NCI-H2081 (cell line): ENCODE measurements at places on chromosomes 2 and 18.

- DNase-seq, result no peak
These were observed 659.8 kb downstream of the BCL11A start for GRCh38 chr2:59893612-59894011.

DNA sequence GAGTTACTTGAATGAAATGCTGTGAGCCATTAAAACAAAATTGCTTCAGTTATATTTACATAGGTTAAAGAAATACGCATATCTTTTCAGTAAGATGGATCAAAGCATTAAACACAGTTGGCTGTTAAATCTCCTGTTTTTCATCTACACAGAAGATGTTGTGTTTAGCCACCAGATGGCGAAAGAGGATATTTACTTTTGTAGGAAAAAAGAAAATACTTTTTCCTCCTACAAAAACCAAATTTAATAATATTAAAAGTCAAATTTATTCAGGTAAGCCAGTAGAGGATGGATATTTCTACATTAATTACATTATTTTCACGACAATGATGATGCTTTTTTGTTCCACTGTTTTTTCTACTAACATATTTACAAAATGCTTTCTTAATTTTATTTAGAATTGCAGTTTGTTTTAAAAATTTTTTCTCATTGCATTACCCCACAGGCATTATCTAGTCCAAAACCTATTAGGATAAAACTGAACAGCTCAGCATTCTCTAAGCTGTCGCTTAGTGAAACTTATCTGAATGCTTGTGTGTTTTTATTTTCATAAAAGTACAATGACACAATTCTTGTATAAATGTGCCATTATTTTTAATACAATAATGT, 173.7 kb downstream of the ASXL3 start:
- DNase-seq, result peak; percentile 29

DNA sequence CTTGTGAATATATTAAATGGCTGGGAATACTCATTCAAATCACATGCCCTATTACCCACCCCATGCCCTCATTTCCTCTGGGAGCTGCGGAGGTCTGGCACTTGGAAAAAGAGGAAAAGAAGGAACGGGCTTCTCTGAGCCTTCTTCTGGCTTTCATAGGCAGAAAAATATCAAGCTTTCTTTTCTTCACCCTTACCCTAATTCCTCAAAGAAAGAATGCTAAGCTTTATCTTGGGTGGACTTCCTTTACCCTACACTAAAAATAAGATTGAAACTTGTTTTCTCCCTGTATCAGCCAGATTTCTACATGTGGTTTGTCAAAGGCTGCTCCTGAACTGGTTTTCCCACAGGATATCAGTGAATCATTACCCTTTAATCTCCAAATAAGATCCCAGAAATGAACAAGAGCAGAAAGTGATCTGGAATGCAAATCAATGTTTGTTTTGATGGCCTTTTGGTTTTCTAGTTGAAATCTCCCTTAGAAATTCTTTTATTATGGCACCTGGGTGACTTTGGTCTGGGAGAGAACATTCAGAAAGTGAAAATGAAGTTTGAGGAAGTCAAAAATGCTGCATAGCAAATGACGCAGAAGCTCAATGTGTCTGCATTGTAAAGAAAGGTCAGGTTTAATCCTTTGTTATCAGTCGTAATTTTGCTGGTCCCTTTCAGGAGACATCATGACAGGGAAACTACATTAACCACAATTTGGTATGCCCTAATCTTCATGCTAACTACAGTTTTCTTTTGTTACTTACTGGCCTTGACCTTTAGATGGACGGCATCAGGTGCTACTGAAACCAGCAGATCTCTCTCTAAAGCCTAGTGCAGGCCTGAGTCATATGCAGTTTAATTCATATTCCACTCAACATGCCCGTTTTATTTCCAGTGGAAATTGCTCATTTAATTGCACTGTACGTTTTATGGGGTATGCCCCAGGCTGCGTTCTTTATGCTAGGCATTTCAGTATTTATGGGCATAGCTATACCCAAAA, 46.6 kb upstream of the HNRNPA3 start:
- no peak for DNase-seq

DNA sequence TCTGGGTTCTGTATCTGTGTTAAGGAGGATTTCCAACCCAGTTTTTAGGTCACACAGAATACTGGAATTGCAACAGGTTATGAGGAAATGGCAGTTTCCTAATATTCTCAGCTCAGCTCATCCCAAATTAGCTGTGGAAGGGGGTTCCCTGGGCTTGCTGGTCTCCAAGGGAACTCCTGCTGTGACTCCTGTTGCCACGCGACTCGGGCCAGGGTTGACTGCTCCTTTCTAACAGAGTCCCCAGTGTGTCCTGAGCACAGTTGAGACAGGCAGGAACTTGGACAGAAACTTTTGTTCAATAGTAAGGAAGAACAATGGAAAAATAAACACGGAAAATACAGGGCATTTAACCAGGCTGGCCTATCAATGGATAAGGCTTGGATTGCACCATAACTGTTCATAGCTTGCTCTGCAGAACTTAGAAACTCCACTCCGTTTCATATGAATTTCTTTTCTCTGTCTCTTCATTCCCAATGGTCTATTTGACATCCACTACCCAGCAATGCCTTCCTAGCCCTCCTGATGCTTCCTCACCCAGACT, 3.8 kb upstream of the ROCK2 start:
- no peak for DNase-seq

GRCh38 chr2:234245945-234246344, 195.4 kb downstream of the SPP2 start:
- DNase-seq, result no peak

DNA sequence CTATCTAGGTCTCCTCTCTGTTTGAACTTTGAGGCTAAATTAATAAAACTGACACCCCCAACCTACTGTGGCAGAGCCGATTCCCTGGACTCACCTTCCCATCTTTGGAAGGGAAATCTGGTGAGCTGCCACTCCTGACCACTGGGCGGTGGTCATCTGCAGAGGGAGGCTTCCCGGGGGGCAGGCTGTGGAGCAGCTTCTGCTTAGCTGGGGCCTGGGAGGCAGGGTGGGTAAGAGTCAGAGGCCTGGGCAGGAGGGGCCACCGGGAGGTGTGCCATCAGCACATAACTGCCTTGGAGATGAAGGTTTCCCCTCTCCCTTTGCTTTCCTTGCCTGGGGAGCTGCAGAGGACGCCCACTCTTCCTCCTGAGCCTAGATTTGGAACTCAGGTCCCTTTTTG, 2.3 kb upstream of the NPPC start:
- DNase-seq, result no peak

DNA sequence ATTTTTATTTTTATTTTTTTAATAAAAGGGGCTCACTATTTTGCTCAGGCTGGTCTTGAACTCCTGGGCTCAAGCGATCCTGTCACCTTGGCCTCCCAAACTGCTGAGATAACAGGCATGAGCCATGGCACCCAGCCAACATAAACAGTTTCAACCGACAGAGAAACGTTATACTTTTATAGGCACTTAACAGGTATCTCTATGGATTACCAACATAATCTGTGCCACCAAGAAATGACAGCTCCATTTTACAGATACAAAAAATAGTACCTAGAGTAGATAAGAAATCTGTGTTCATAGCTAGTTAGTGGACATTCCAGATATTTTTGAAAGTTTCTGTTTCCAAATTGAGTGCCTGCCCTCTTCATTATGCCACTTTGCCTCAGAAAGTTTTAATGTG, 1316.7 kb downstream of the LRP1B start:
- DNase-seq, result peak; percentile 58

DNA sequence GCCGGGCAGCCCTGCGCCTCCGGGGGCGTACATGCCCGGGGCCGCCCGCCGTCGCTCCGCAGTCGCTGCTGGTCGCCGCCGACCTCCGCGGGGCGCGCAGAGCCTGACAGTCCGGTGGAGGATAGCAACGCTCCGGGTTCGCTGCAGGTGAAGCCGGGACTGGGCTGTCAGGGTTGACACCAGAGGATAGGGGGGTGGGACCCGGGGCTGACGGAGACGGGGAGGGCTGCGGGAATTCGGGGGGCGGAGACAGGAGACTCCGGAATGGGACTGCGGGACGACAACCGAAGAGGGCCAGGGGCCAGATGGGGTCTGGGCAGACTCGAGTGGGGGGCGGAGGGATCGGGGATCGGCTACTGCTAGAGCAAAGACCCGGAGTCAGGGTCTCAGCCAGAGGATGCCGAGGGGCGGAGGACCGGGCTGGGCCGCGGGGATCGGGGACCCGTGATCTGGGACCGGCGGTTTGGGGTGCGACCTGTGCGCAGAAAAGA, 403 bp downstream of the TMEM127 start:
- DNase-seq, result no peak

GRCh38 chr2:7773362-7774360, 856.4 kb downstream of the RNF144A start:
- DNase-seq, result no peak

DNA sequence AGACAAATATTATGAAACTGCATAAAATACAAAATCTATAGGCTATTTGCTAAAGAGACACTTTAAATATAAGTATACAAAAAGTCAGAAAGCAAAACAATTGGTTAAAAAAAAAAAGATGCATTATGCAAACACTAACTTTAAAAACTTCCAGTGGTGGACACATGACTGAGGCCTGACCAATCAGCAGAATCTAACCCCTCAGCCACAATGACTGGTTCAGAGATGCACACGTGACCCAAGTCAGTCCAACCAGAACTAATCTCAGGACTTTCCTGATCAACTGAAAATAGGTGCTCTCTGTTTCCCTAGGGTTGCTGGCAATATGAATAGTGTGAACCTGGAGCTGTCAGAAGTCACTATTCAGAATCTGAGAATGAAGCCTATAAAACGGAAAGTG, 22.7 kb downstream of the DNER start:
- no peak for DNase-seq

DNA sequence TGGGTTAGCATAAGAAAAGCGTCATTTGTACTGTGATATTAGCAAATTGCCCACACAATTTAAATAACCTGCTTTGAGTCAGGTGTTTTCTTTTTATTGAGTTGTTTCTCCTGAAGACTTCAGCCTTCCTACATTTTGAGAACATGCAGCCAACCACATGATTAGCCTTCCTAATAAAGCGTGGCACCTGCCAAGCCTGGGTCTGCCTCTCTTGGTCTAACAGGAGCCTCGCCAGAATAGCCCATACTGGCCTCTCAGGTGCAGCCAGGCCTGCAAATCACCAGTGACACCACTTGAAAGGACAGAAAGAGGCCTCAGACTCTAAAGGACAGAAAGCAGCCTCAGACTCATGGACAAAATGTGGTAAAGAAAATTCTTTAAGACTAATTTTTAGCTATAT, 653.8 kb downstream of the BCL11A start:
- DNase-seq, result no peak

- DNase-seq, result no peak
These were observed 218.1 kb downstream of the ZNF521 start for GRCh38 chr18:25133879-25134278.

GRCh38 chr2:74597410-74597809, 42.9 kb downstream of the DOK1 start:
- DNase-seq, result peak; percentile 16

- DNase-seq, result no peak
These were observed 111.5 kb upstream of the SH3BP4 start for GRCh38 chr2:234840336-234840735.

- no peak for DNase-seq
These were observed 111.9 kb downstream of the PDCL3 start for GRCh38 chr2:100674666-100675065.

DNA sequence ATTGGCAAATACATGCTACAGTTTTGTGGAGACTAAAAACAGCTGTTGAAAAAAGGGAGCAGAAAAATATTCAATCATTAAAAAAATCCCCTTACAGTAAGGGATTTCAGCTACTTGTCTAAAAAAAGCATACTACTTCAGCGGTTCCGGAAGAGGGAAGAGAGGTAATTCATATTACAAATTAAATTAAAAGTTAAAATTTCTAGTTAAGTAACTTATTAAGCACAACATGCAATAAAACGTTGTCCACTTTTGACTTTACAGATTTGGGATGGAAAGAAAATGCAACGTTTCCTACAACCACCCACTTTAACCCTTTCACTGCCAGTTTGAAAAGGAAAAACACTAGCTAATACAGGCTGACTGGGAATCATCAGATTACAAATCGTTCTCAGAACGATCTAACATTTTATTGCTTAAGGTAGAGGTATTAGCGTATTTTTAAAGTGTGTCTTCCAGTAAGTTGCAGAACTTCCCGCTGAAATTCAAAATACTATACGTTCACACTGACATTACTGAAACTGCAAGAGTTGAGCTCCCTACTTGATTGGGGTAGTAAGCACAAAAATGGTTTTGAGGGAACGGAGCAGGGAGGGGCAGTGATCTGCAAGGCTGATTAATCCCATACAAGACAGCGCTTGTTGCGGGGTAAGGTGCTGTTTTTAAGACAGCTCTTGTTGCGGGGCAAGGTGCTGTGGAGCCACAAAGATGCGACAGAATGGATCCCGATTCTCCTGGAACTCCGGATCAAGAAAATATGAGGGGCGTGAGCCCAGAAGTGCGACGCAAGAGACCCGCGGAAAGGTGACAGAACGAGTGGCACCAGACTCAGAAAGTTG, 743 bp downstream of the HADHA start:
- peak; percentile 13 for DNase-seq

DNA sequence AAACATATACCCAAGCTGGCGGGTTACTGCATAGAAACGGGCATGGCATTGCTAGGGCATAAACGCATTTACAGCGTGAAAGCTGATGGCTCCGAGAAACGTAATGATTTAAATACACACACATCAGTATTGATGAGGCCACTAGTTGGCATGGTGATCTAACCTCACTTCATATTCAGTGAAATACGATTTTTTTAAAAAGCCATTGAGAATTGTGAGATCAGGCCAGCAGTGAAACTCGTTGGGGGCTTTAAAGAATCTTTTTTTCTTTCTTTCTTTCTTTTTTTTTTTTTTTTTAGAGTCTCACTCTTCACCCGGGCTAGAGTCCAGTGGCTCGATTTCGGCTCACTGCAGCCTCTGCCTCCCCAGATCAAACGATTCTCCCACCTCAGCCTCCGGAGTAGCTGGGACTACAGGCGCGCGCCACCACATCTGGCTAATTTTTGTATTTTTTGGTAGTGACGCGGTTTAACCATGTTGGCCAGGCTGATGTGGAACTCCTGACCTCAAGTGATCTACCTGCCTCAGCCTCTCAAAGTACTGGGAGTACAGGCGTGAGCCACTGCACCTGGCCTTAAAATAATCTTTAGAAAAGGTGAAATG, 2.4 kb upstream of the SMAD7 start:
- no peak for DNase-seq

- DNase-seq, result no peak
These were observed at the start of gene SCYGR7 for GRCh38 chr2:227728035-227728434. Gene SCYGR7 (plus strand): TSS chr2:227728335. CDS start chr2:227728335, 0 bp downstream.
